Brain pericyte (primary cell): ENCODE measurements at places on chromosomes 4 and X.
A peak's percentile ranks its signal among the peaks of the same experiment; 100 is the strongest.

GRCh38 chr4:10085828-10086505, 30.6 kb downstream of the WDR1 start:
- DNase-seq: no peak

- DNase-seq: no peak
Observed at GRCh38 chrX:129875669-129876068, 30.3 kb upstream of the UTP14A start.

DNA sequence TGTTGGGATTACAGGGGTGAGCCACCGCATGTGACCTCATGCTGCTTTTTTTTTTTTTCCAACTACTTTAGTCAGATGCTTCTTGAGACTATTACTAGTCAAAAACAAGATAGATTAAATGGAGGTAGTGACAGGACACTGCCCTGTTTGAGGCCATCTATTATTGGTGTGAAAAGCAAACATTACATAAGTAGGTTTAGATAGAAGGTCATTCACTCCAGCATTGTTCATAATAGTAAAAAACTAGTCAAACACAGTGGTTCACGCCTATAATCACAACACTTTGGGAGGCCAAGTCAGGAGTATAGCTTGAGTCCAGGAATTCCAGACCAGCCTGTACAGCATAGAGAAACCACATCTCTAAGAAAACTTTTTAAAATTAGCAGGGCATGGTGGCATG, 16.3 kb downstream of the XIAP start:
- no peak for DNase-seq

- no peak for DNase-seq
Observed at GRCh38 chrX:43975796-43976195, 2.6 kb upstream of the NDP start.

GRCh38 chr4:16483540-16483939, 257.3 kb upstream of the TAPT1 start:
- DNase-seq: no peak

- no peak for DNase-seq
Observed at GRCh38 chr4:130053723-130054122, 957.8 kb downstream of the C4orf33 start.

GRCh38 chr4:108035691-108036090, 46.0 kb downstream of the HADH start:
- no peak for DNase-seq

DNA sequence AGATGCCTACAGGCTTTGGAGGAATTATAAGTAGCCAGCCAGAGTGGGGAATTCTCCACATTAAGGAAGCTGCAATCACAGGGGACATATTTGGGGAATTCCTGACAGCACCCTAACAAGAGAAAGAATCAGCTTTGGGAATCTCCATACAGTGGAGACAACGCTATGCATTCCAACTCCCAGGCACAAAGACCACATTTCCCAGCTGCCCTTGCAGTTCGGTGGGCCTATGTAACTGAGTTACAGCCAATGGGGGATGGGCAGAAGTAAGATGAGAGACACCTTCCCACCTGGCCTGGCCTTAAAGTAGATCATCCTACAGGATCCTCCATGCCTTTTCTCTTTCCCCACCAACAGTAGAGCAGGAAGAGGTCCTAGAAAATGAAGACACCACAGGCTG, 43.4 kb upstream of the CCKAR start:
- no peak for DNase-seq

- DNase-seq: no peak
Observed at GRCh38 chr4:167265231-167265630, 30.9 kb upstream of the SPOCK3 start.

GRCh38 chr4:54687887-54688841, 30.4 kb downstream of the KIT start:
- peak; percentile 71 for DNase-seq

DNA sequence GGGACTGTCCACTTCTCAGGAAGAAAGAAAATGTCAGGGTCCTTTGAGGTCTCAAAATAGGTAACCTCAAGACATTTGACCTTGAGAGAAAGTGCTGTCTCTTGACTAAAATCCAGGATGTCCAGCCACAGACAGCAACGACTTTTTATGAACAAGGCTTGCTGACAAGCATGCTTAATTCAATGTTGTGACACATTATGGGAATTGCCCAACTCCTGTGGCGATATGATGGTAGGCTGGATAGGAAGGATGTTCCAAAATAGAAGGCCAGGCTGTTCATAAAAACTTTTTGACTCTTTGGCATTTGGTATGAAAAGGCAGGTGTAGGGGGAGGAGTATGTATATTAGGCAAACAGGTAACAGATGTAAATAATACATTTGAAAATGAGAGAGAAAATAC, 50.8 kb upstream of the EDNRA start:
- no peak for DNase-seq

DNA sequence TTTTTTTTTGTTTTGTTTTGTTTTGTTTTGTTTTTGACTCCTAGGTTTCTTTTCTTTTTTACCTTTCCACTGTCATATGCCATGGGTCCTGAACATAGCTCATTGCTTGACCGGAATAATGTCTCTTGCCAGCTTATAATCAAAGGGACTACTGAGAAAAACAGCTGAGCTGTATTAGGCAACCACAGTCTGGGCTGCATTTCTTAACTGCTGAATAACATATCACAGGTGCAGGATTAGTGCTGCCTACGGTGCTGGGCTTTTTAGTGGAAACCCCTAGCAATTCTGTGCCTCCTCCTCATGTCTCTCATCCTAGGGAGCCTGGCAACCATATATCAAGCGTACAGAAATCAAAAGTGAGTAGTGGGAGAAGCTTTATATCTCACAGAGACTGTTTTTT, 333.5 kb downstream of the BMPR1B start:
- DNase-seq: no peak

DNA sequence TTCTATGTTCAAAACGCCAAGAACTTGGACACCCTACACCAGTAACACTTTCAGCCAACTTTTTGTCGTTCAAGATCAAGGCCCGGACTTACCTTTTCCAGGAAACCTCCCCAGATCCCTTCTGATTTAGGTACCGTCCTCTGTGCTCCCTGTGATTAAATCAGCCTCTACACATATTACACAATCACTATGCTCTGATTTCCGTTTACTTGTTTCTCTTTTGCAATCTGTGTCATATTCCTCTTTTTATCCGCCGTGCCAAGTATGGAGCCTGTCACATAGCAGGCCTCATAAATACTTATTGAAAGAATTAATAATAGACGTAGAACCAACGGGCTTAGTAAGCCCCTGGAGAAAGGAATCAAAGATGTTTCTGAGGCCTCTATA, 722 bp upstream of the TMEM33 start:
- DNase-seq: no peak

- no peak for DNase-seq
Observed at GRCh38 chr4:85725721-85726170, 250.8 kb downstream of the ARHGAP24 start.

- no peak for DNase-seq
Observed at GRCh38 chr4:75490155-75490554, 24.0 kb downstream of the RCHY1 start.

DNA sequence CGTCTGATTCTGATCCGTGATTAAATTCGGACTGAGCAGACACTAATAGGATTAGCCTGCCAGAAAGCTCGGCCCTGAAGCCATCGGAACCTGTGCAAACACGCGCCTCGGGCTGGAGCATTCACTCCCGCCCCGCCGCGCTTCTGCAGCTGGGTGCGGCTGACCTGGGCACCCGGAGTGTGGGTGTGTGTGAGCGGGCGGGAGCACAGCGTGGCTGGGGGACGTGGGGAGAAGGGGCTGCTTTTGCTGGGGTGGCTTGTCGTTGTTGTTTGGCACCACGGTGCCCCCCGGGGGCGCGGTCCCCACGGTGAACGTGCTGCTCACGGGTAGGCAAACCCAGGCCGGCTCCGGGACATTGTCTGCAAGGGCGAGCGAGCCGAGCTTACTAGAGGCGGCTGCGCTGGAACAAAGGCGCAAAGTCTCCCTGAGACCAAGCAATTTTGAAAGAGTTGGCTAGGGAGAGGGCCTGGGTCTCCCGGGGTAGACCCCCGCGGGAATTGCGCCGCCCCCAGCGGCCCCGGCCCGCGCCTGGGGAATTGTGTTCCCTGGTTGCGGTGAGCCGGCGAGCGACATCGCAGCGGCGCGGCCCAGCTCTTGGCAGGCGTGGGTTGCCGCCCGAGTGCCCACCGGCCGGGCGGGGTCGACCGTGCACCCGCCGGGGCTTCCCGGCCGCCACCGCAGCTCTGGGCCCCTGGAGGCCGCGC, 1.4 kb downstream of the MAMLD1 start:
- DNase-seq: no peak

- no peak for DNase-seq
Observed at GRCh38 chrX:267771-268261, 13.4 kb upstream of the PLCXD1 start.

DNA sequence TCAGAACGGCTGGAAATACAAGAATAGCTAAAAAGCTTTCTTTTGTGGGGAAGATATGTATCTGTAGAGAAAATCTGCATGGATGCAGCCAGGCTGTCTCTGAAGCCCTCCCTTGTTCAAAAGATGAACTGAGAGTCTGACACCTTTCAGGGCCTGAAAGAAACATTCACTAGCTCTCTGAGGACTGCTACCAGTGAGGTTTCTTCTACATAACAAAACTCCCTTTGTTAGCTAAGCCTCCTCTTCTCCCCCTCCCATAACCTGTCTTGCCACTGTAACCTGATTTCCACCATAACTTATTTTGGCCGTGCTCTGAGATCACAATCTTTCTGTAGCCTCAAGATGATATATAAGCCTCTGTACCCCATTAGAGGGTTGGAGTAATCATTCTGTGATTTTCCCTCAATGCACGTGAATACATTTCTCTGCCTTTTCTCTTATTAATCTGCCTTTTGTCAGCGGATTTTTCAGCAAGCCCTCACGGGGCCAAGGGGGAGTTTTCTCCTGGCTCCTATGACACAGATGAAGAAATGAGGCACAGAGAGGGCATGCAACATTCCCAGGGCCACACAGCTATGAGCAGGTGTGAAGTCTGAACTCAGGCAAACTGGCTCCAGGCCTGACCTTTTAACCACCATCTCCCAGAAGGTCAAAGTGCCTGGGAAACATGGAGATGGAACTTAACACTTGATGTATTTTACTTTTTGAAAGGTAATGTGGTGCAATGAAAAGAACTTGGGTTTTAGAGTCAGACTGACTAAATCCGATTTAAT, 161.6 kb upstream of the PRDX4 start:
- no peak for DNase-seq

GRCh38 chr4:128940971-128941370, 131.5 kb downstream of the JADE1 start:
- no peak for DNase-seq

DNA sequence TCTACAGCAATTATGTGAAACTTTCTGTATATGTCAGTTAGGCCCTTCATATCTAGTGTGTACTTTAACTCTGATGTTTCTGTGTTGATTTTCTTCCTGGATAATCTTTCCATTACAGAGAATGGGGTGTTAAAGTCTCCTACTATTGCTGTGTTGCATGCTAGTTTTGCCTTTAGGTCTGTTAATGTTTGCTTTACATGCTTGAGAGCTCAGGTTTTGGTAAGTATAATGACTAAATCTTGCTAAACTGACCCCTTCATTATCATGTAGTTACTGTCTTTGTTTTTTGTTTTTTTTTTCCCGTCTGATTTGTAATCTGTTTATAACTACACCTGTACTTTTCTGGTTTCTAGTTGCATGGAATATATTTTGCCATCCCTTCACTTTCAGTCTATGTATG, 63.6 kb upstream of the UGT2B15 start:
- DNase-seq: no peak

DNA sequence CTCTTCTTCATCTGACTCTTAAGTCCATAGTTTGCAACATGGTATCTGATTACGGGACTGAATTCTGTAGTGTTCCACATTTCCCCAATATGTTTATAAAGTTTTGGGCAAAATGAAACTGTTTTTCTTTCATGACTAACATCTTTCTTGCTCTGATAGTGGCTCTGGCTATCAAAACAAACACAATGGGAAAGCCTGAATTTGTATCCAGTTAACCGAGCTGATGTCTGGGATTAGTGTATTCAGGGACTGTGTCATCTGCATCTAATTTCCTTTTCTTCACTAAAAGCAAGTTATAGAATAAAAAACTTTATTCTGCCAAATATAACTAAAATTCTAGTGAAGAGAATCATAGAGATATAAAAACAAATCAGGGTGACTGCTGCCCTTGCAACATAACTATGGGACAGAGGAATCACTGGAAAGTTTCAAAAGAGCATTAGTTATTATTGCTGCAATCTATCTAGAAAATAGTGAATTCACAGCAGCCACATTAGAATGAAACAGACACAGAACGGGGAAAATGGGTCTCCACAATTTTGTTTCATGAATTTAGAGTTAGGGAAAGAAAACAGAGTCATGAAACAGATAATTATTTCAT, 61.3 kb downstream of the ANTXR2 start:
- peak; percentile 74 for DNase-seq

- DNase-seq: no peak
Observed at GRCh38 chr4:92047209-92047875, 256.4 kb upstream of the GRID2 start.

DNA sequence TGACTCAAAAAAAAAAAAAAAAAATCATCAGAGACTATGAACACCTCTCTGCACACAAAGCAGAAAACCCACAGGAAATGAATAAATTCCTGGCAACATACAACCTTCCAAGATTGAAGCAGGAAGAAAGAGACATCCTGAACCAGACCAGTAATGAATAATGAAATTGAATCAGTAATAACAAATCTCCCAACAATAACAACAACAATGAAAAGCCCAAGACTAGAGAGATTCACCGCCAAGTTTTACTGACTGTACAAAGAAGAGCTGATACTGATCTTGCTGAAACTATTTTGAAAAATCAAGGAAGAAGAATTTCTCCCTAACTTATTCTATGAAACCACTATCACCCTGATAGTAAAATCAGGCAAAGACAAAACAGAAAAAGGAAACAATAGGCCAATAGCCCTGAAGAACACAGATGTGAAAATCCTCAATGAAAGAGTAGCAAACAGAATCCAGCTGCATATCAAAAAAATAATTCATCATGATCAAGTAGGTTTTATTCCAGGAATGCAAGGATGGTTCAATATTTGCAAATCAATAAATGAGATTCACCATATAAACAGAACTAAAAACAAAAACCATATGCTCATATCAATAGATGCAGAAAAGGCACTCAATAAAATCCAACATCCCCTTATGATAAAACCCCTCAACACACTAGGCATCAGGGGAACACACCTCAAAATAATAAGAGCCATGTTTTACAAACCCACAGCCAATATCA, 31.0 kb upstream of the PLK4 start:
- no peak for DNase-seq

GRCh38 chrX:56764153-56764974, 35.3 kb downstream of the NBDY start:
- peak; percentile 31 for DNase-seq

GRCh38 chr4:144267084-144267483, 126.6 kb upstream of the GYPA start:
- no peak for DNase-seq

- DNase-seq: no peak
Observed at GRCh38 chr4:78722878-78723277, 53.3 kb upstream of the BMP2K start.

- DNase-seq: no peak
Observed at GRCh38 chr4:139455126-139455538, 1.2 kb downstream of the RAB33B start.

DNA sequence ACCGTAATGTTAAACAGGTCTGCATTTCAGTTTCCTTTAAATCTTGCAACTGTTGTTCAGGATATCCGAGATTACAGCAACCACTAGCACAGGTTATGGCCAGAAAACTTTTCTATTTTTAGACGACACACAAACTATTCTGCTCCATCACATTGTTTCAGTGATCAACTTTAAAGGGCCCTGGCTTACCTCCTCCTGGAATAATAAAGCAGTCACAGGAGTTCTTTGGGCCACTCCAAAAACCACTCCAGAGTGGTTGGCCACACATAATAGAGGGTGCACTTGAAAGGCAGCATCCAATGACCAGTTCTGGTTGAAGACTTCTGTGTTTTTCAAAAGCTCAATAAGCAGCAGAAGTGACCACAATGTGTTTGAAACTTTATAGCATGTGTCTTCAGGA, 118.9 kb downstream of the RAB28 start:
- DNase-seq: no peak
